NK-92 treated with Interleukin-12 subunit alpha and Interleukin-12 subunit beta, amount 100 ng/mL, for 24 hours (cell line): ENCODE measurements at places on chromosomes 12 and 14.
A peak's percentile ranks its signal among the peaks of the same experiment; 100 is the strongest.

- DNase-seq: no peak
Observed at GRCh38 chr12:24778486-24779304, 170.2 kb downstream of the BCAT1 start.

DNA sequence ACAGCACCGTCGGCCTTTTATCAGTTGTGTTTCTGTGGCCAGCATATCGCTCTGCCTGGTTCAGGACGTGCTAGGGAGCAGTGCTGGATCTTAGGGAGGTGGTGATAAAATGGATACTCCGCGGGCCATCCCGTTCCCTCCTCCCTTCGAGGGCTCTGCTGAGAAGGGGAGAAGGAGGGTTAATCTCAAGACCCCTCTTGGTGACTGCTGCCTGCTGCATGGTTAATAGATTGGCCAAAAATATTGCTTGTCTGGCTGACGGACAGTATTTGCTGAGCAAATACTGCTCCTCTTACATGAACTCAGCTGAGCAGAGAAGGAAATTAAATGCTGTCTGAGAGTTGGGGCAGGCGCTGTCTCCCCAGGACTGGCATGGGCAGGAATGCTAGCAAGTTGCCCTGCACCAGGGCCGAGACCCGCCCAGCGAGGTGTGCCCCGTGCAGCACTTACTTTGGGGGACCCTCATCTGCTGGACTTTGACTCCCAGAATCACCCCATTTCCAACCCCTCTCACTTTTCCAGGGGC lies 1.2 kb downstream of the FBRSL1 start:
- no peak for DNase-seq

DNA sequence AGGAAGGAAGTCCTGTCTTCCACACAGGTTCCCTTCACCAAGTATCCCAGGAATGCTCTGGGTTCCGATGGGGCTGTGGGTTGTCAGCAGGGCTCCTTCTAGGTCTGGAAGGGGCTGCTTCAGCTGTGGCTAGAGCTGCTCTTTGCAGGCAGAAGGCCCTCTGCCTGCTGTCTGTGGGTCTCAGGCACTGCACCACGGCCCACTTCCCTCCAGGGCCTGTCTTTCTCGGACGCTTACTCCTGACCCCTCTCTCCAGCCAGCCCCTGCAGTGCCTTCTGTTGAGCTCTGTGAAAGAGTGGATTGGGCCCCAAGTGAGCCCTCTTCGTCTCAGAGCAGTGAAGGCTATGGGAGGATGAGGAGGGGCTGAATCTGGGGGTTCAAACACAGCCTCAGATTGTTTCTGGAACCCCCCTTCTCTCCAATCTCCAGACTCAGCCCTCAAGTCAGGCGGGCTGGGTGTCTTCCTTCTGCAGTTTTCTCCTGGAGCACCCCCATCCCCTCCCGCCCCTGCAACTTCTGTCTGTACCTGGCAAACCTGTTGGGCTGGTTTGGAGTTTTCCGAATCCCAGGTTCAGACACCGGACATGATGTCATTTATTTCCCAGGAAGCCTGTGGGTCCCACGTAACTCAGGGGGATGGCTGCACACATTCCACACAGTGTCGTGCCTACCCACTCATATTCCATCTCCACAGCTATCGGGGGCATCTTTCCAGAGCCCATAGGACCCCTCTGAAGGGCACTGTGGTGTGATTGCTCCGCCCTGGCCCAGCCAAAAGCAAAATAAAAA lies 24.9 kb upstream of the SPPL3 start:
- no peak for DNase-seq

DNA sequence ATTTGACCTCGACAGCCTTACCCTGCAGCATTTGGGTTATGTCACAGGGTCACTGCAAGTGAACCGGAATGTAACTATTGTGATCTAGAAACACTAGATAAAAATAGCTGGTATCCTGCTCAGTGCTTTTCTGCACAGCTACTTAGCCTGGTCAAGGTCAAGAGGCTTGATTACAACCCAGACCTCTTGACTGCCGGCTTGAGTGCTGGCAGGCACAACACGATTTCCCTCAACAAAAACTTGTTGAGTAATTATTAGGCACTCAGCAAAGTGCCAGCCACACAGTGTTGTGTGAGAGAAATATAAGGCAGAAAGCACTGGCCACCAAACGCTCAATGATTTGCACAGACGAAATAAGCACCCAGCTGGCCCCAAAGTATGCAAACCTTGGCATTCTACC lies 156.7 kb downstream of the NUAK1 start:
- no peak for DNase-seq

- DNase-seq: no peak
Observed at GRCh38 chr12:88303335-88303734, 161.2 kb downstream of the TMTC3 start.

- DNase-seq: no peak
Observed at GRCh38 chr12:12624498-12624992, 12.9 kb downstream of the CREBL2 start.

- no peak for DNase-seq
Observed at GRCh38 chr14:23137813-23138535, 18.9 kb upstream of the CEBPE start.

DNA sequence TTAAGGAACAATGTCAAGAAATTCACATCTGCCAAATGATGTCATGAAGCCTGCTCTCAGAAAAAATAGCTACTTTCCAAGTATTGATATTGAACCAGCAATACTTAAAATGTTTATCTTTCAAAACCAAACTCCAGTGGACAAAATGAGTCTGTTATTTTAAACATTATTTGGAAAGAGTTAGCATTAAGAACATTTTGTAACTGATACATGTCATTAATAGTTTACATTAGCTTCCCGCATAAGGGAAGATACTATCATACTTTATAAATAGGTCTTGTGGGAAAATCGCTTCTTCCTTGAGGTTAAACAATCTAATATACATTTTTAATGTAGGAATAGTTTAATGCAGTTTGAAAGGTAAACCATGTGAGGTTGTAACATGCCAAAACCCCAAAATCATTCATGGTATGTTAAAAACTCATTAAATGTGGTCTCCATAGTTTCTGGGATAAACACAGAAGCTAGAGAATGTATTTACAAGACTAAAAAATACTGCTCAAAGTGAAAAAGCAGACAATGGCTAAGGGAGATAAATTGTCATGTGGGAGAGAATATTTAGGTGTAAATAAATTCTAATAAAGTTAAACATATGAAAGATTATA lies 73.4 kb upstream of the ATP2B1 start:
- DNase-seq: no peak

- DNase-seq: no peak
Observed at GRCh38 chr12:49543221-49543913, 4.5 kb downstream of the KCNH3 start.

- no peak for DNase-seq
Observed at GRCh38 chr14:21026988-21027315, 2.1 kb upstream of the NDRG2 start.

- no peak for DNase-seq
Observed at GRCh38 chr14:100575266-100575995, 11.8 kb downstream of the BEGAIN start.

DNA sequence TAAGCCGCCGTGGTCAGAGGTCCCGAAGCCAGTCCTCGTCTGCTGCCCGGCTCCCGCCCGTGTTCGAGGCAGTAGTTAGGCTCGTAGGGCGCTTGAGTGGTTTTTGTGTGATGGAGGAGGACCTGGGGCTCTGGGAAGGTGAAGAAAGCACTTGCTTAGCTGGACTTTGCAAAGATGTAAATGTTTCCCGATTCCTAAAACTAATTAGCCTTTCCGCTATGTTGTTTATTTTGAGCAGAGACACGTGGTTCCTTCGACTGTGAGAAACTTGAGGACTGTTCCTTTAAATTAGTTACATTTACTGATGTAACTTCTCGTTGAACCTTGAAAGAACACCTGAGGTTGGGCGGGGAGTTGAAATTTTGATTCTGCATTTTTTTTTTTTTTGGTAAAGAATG lies 33.9 kb downstream of the MIA2 start:
- DNase-seq: no peak

- no peak for DNase-seq
Observed at GRCh38 chr14:45907782-45908181, 654.8 kb upstream of the MIS18BP1 start.

- no peak for DNase-seq
Observed at GRCh38 chr12:107642240-107642639, 43.4 kb upstream of the PWP1 start.

- no peak for DNase-seq
Observed at GRCh38 chr12:80442426-80443222, 1.4 kb upstream of the PTPRQ start.

- no peak for DNase-seq
Observed at GRCh38 chr14:93019367-93019843, 96.3 kb downstream of the ITPK1 start.

DNA sequence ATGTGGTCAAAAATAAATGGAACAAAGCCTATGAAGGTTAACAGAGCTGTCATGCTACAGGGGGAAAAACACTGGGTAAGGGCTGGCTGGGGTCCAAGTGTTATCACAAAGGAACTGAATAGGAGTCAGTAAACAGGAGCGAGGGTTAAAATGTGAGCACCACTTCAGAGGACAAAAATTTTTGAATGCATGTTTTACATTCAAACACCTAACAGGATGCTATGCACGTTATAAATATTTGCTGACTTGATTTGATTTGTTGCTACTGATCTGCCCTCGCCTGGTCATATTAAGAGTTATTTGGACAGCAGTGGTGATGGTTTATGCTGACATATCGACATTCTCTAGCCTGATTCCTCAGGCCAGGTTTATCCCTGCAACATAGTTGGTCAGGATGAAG lies 7.4 kb upstream of the KTN1 start:
- DNase-seq: no peak

DNA sequence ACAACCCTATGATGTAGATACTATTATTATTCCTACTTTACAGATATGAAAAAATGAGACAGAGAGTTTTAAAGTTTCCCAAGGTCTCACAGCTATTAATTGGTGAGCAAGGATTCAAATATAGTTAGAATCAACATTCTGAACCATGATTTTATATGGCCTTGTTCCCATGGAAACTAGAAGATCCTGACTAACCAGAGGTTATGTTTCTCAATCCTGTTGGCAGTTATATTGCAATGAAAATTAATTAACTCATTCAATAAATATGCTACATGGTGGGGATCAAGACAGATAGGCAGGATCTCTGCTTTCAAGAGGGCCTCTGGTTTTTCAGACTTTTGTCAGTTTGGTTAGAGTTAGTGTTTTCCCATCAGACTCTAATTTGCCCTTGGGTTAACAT lies 9.3 kb upstream of the FUT8 start:
- no peak for DNase-seq

DNA sequence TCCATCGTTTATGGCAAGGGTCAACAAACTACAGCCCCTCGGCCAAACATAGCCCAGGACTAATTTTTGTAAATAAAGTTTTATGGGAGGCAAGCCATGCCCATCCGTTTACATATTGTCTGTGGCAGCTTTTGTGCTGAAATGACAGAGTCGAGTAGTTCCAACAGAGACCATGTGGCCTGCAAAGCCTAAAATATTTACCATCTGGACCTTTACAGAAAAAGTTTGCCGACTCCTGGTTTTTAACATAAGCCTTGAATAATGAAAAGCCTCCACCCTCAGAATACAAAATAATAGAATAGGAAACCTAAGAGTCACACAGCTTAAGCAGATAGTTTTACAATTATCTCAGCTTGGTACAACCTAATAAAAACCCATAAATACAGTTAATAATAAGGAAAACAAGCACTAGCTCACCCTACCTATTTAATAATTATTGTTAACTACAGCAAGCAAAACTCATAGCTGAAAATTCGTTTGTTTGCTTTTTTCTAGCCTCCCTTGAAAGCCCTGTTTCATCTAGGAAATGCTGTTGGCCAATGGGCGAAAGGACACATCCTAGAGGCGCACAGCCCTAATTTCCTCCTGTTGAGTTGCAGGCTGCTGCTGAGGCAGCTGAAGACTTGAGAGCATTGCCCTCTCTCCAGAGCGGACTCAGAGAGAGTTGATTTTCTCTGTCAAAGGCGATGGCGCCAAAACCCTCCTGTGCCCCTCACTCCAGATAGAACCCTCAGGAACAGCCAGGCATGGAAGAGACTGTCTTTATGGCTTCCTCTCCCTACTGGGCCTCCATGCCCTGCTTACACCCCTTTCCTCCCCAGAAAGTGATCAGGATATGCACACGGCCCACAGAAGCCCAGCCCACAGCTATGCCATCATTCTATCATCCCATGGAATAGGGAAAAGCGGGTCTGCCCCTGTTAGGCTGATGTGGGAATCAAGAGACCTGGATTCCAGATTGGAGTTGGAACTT lies 107.2 kb downstream of the DPF3 start:
- no peak for DNase-seq

DNA sequence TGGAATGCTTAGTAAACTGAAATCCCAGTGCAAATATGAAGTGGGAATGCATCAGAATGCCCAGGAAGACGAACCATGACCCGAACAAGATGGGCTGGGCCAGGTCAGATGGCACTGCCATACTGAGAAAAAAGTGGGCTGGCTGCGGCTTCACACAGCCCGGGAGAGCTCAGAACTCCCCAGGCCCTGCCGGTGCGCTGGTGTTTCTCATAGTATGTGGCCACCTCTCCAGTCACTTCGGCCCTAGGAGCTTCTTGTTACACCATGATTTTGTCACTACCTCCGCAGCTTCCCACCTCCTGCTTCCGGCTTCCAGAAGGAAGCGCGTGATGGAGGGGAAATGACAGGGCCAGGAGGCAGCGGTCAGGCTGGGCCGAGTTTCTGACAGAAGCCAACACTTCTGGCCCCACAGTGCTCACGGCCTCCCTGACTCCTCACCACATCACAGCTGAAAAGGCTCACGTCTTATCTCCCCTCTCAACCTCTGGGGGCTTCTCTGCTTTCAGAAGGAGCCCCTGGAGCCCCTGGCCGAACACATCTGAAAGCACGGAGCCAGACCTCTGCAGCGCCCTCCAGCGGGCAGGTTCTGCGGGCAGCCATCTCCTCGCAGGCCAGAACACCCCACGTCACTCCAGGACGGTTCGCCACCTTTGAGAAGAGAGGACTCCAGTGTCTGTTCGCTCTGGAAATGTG lies 30.7 kb downstream of the DAD1 start:
- peak; percentile 85 for DNase-seq

- DNase-seq: no peak
Observed at GRCh38 chr12:6632026-6632983, 3.5 kb downstream of the LPAR5 start.

DNA sequence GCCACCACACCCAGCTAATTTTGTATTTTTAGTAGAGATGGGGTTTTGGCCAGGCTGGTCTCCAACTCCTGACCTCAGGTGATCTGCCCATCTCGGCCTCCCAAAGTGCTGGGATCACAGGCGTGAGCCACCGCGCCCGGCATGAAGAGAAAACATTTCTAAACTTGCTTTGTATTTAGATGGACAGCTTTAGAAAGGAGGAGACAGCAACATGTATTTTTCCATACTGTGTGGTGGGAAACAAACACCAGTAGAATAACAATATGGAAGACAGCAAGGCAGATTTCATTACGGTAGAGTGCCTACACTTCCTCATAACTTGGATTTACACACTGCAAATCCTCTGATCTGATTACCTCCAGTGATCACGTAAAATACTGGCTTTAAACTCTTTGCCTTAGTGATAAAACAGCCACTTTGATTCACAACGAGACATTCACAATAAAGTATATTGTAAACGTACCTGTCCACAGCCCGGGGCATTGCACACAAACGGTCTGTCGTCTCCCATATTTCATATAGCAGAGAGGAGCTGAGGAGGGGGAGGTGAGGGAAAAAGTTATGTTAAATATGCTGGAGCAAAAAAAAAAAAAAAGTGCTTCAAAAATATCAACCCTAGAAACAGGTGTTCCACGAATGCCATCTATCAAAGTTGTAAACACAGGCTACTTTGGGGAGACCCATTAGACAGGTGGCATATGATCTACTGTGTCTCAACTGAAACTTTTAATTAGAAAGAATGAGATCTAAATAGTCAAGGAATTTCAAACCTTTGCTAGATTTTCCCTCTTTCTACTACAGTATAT lies 25.5 kb downstream of the ATF7 start:
- no peak for DNase-seq
